ENCODE measurements at places on chromosomes 13 and 19.

- DNase-seq, result no peak
Observed at GRCh38 chr19:35168196-35168595, 13.7 kb downstream of the FXYD5 start.

DNA sequence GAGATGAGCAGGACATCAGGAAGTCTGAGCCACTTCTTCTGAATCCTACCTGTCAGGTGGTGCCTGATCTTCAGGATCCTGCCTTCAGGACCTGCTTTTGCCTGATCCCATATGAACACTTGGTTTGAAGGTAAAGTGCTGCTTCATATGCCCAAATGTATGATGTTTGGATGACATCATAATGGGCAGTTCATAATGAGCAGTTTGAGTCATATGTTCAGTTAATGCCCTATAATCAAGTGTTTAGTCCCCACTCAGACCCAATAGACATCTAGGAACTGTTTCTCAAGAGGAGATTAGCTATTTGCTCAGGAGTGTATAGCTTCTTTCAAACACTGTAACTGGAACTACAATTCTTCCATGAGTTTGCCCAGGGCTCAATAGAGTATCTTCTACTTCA, 58.8 kb downstream of the POLR1D start:
- DNase-seq, result no peak

DNA sequence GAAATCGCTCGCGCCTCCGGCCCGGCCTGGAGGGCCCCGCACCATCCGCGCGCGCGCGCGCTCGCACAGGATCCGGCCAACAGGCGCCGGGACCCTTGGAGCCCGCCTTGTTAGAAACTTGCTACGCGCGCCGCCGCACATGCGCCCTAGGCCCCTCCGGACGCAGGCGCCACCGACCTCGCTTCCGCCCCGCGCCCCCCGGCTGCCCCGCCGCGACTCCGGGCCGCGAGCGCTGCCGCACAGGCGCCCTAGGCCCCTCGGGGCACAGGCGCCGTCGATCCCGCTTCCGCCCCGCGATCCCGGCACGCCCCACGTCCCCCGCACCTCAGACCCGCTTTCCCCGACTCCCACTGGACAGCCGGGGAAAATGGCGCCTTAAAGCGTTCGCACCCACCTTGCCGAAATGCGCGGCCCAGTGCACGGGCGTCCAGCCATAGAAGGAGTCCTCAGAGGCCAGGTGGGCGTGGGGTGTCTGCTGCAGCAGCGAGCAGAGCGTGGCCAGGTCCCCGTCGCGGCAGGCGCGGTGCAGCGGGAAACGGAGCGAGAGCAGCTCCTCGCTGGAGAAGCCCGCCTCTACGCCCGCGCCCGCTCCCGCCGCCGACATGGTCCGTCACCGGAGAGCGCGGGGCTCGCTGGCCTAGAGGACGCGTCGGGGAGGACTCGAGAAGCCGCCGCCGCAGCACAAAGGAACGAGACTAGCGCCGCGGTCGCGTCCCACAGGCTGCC, 375 bp downstream of the ANKRD10 start:
- no peak for DNase-seq

- DNase-seq, result no peak
Observed at GRCh38 chr13:94267581-94268366, 211.7 kb downstream of the DCT start.

DNA sequence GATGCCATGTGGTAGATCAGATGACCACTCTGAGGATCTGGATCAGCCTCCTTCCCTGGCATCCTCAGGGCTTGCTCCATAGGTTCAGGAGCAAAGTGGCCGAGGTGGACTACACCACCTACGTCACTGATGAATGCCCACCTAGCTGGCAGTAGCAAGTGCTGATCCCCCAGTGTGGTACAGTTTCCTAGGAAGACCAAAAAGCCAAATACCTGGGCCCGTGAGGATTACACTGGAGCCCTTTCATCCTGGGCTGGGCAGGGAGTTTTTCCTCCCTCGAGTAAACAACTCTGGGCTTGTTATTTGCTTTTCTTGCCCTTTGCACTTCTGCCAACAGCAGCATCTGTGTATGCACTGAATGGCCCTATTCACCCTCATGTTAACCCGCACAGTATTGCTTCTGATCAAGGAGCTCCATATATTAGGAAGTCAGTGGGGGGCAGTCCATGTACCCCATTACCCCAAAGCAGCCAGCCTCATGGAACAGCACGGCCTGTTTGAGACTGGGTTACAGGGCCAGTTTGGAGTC, 3.3 kb upstream of the MYADM start:
- no peak for DNase-seq

DNA sequence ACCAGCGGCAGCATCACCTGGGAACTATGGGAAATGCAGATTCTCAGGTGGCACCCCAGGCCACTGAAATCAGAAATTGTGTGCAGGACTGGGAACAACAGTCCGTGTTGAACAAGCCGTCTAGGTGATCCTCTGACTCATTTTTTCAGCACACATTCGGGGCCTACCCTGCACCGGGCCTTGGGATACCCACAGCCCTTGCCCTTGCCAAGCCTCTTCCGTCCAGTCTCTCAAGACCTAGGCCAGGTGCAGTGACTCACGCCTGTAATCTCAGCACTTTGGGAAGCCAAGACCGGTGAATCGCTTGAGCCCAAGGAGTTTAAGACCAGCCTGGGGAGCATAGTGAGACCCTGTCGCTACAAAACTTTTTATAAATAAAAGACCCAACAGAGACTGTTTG, 18.3 kb downstream of the TGFB1 start:
- no peak for DNase-seq

DNA sequence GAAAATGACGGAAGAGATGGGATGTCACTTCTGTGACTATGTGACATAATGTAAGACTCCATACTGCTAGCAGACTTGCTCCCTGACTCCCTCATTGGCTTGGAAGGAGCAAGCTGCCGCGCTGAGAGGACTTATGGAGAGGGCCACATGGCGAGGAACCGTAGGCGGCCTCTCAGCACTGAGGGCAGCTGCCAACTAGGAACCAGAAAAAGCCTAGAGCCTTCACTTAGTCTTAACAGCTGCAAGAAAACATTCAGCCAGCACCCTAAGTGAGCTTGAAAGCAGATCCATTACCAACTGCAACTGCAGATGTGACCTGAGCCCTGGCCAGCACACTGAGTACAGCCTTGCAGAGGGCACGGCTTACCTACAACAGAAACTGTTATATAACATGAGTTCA, 33.9 kb downstream of the USP12 start:
- DNase-seq, result no peak

- DNase-seq, result no peak
Observed at GRCh38 chr19:35643255-35644205, 2.0 kb downstream of the ETV2 start.

- DNase-seq, result no peak
Observed at GRCh38 chr13:72745260-72745659, 17.5 kb downstream of the BORA start.

GRCh38 chr13:65907666-65908525, 1322.2 kb downstream of the PCDH9 start:
- no peak for DNase-seq

Data from vagina (tissue), 2 donors.